ENCODE measurements at places on chromosomes 6 and 20.

DNA sequence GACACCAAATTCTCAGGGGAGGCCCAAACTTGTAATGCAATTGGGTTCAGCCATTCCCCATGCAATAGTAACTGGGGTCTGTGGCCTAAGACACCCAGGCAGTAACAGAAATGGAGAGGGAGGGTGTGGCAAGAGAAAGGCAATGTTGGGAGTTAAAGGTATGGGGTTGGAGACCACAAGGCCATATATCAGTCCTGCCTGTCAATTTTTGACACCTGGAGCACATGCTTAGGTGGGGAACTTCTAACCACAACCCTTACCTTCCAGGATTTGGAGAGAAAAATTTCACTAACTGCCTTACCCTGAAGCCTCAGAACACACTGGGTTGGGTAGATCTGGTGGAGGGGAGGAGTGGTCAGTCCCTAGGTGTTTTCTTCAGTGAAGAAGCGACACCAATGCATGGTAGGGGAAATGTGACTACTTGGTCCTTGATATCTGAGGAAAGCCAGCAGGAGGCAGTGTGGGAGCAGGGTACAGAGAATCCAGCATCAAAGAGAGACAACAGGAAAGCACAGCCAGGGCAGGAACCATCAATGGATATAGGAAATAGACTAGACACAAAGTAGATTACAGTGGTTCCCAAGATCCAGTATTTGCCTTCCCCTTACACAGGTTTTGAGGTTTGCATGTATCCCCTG lies 6.8 kb upstream of the USP49 start:
- DNase-seq: peak; percentile 34

DNA sequence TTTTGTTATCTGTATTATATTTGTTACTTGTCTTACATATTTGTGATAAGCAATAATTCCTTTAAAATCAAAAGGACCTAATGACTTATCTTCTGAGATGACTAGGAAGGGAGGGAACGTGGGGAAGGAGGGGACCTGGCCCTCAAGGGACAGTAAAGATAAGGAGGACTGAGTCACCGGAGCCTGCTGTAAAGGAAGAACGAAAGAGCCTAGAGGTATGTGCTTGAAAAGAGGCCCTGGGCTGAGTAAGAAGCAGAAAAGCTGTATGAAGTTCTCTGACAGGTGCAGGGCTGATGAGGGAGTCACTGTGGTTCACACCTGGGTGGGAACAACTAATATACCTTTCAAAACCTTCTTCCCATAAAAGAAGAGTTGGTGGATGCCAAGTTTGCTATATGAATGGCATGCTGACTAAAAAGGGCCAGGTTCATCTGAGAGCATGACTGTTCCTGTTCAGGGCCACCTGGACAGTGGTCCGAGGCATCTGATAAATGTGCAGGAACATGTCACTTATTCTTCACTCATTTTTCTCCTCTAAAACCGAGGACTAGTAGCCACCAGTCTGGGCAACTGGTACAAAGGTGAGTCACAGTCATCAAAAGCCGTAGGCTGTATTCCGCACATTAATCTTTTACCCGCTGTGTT lies 111.3 kb downstream of the TNFAIP3 start:
- DNase-seq: no peak

DNA sequence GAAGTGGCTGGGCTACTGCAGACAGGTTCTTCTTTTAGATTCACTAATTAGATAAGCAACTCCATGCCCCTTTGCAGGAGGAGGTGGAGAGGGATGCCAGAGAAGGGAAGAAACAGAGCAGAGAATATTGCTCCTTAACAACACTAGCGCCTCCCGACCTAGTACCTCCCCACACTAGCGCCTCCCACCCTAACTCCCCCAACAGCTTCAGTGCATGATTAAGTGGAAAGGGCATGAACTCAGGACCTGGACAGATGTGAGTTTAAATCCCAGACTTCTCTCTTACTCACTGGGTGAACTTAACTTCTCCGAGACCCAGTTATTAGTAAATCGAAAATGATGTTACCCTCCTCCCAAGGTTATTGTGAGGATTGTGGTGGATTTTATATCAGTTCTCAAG lies 25.7 kb downstream of the STX11 start:
- no peak for DNase-seq

GRCh38 chr6:3133515-3133914 lies 15.0 kb downstream of the BPHL start:
- no peak for DNase-seq

- DNase-seq: no peak
These were observed 136.8 kb upstream of the RPS6KA2 start for GRCh38 chr6:166763606-166764472.

- DNase-seq: no peak
These were observed 34.8 kb downstream of the MDFI start for GRCh38 chr6:41672816-41673703.

GRCh38 chr6:155181498-155181897 lies 82.3 kb upstream of the CLDN20 start:
- DNase-seq: no peak

- DNase-seq: no peak
These were observed 25.2 kb downstream of the MEI4 start for GRCh38 chr6:77678048-77678447.

- DNase-seq: no peak
These were observed 16.9 kb upstream of the RFPL4B start for GRCh38 chr6:112330071-112330878.

- DNase-seq: no peak
These were observed 650.6 kb upstream of the ARID1B start for GRCh38 chr6:156126535-156126934.

DNA sequence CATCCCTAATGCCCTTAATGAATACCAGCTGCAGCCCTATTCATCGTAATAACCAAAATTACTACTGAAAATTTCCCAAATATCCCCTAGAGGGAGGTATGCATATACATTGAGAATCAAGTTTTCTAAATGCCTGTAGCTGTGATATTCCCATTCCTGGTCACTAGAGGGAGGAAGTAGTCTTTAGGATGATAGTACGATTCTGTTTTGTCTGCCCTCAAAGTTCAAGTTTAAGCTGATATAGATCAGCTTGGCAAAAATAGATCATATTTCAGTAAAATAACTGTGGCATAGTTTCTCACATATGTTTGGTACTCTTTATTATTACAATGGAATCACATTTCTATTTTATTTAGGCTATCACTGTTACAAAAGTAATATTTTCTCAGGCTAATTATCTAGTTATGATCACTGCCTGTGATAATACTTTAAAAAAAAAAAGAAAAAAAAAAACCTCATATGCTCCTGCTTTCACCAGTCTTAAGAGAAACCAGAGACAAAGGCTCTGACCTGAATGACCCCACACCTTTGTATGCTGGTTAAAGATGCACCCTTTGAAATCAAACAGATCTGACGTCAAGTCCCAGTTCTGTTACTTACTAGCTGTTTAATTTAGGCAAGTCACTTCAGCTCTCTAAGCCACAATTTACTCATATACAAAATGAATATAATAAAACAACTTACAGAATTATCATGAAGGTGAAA lies 11.0 kb downstream of the TSPYL1 start:
- no peak for DNase-seq

DNA sequence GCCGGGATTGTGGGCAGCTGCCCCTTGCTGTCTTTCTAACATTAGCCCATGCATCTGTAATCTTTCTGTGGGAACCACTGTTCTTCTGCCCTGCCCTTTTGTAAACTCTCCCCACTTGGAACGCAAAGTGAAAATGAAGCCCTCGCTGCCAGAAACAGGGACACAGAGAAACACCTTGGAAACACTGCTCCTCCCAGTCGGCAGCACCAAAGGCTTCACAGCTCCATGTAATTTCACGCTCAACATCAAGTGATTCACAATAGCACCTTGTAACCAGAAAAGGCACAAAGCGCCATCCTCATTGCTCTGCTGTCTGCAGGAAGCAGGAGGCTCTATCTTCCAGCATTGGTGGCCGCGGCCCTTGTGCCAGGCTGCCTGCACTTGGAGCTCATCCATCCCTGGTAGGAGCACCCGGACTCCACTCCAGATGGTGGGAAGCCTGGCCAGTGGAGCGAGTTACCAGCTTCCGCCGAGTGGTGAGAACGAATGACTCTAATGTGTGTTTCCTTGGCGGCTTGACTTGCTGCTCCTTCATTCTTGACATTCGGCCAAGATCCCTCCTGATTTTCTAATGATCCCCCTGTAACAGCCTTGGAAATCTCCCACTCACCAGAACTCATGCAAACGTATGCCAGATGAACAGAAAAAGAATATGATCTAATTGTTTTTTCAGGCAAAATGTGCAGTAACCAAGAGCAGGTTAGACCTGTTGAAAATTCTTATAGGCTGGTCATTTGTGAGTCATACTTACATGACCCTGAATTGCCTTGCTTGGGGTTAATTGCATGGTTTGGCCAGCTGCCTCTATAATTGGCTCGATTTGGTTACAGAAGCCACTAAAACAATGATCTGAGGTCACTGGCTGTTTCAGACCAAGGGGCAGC lies 169.1 kb upstream of the CDYL start:
- DNase-seq: no peak

DNA sequence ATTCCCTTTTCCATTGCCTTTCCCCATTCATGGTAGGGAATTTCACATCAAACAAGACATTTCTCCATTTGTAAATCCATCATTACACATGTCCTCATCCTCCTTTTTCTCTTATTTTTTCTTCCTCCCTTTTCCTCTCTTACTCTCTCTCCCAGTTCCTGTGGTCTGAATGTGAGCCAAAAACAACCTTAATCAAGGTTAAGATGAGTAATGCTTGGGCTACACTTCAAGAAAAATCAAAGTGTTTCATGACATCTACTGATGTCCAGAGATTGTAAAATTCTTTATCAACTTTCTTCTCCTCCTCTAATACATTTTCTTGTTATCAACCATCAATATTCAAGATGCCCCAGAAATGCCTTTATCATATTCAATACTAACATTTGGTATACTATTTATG lies 208.0 kb upstream of the PRND start:
- no peak for DNase-seq

GRCh38 chr6:153130515-153131036 lies 506 bp downstream of the RGS17 start:
- DNase-seq: no peak

DNA sequence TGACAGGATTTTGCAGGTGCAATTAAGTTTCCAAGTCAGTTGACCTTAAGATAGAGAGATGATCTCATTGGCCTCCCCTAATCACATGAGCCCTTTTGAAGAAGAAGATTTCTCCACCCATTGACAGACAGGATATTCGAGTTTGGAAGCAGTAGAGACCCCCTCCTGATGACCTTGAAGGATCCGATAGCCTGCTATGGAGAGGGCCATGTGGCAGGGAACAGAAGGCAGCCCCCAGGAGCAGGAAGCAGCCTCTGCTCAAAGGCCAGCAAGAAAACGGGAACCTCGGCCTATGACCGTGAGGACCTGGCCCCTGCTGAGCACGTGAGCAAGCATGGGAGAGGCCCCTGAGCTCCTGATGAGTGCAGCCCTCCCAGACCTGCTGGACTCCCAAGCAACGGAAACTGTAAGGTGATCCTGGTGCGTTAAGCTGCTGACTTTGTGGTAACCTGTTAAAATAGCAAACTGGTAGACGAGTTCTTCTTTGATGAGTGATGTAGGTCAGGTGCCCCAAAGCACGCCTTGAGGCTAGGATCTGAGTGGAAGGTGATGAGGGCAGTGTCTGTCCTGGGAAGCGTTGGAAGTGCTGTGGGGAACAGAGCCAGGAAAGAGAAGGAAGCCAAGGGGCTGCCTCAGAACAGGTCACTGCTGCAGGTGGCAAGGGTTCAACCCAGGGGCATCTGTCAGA lies 18.5 kb upstream of the TUBB2A start:
- DNase-seq: no peak

DNA sequence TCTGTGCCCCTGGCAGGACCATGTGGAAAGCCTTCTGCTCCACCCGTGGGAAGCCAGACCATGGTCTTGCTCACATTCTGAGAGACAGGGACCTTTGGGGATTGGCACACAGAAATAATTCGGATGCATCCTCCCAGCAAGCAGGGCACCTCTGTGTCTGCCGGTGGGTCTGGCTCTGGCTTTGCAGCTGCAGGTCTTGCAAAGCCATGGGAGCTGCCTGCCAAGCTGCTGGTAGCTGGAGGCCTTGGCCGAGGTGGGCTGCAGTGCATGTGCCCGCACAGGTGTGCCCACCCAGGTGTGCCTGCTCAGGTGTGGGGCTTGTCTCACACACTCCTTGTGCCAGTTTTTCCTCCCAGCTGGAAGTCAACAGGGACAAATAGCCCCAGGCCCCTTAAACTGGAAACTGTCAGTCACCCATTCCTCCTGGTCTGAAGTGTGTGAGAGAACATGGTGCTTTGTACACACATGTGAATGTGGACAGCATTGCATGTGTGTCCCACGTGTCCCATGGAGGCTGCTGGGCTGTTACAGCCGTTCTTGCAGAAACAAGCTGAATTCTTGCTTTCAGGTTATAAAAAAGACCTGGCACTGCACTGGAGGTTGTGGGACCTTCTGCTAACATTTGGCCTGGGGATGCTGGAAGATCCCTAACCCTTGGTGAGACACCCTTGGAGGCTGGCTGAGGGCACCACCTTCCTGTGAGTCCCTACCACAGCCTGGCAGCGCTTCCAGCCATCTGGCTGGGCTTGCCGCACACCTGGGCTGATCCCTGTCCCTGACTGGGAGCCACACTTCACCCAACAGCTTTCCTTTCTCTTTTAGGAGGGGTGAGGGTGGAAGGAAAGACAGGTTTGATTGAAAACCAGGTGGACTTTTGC lies 54.9 kb upstream of the SMOC2 start:
- DNase-seq: no peak

DNA sequence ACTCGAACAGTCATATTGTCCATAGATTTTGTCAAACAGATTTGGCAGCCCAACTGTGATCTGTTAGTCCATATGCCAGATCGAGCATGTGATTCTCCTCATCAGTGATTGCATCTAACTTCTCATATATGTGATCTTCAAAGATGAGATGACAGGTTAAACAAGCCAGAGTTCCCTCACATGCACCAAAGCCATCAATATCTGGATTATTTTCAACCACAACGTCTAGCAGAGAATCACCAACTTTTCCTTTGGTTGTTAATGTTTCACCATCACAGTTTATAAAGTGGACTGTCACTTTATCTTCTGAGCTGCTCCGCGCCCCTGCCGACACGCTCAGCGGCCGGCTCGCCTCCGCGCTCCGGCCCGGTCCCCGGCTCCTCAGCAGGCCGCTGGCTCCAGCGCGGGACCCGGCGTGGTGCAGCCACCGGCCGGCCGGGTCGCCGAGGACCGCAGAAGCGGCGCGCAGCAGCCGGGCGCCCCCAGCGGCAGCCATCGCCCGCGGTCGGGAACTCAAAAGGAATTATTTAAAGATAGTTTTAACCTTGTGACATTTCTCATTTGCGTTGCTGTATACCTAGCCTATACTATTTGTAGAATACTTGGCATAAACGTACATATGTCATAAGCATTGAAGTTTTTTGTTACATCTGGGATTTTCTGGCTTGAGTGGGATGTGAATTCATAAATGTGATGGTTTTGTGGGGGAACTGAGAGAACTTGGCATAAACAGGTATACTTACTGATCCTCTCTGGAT lies 40.1 kb upstream of the DYNLRB1 start:
- DNase-seq: no peak

- peak; percentile 28 for DNase-seq
These were observed 1.0 kb downstream of the NAPB start for GRCh38 chr20:23419995-23420901.

DNA sequence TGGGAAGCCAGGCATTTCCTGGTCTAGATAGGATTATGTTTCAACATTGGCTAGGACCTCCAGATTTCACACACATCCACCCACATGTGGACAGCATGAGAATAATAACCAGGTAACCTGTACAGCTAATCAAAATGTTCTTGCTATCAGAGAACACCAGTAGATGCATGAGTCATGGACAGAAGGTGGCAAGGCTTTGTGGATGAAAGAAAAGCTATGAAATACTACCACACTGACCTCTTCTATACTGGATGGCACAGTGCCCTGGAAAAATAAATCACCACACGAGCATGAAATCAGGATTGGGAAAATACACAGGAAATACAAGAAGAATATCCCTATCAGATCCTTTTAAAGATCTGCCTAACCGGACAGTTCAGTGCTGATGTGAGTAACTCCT lies 113.0 kb downstream of the GMDS start:
- no peak for DNase-seq

All from stimulated activated CD4-positive, alpha-beta T cell treated with anti-CD3 and anti-CD28 coated beads, Interleukin-1b, Interleukin-23, amount 100 ng/mL, for 1 hour (primary cell).